Stimulated activated CD4-positive, alpha-beta T cell treated with anti-CD3 and anti-CD28 coated beads, Interleukin-1b, Interleukin-23, amount 100 ng/mL, for 24 hours (primary cell): ENCODE measurements at places on chromosomes 4 and X.

DNA sequence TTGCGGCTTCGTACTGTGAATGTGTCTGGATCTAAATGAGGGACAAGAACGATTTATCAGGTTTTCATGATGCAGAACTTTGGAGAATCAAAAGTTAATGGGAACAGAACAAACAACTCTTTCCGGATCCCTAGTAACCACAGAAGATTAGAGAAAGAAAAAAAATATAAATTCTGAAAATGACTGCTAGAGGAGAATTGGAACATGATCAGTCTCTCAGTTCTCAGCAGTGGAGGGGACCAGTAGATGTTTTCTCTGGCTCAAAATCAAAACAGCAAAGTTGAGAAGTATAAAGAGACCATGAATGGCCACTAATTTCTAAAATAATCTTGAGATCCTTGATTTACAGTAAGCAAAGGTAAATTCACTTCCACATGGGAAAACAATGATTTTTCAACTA lies 38.1 kb upstream of the GK2 start:
- no peak for DNase-seq

DNA sequence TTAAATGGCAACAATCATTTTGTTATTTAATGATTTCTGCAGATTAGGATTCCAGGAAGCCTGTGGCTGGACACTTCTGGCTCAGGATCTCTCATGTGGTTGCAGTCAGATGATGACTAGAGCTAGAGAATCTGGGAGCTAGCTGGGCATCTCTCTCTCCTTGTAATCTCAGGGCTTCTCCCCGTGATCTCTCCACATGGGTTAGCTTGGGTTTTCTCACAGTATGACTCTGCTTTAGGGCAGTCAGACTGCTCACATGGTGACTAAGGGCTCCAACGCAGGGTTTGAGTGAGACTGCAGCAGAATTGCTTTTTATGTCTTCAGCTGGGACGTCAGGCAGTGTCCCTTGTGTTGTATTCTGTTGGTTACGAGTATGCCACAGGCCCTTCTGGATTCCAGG lies 361.4 kb downstream of the CBLL2 start:
- DNase-seq = no peak

DNA sequence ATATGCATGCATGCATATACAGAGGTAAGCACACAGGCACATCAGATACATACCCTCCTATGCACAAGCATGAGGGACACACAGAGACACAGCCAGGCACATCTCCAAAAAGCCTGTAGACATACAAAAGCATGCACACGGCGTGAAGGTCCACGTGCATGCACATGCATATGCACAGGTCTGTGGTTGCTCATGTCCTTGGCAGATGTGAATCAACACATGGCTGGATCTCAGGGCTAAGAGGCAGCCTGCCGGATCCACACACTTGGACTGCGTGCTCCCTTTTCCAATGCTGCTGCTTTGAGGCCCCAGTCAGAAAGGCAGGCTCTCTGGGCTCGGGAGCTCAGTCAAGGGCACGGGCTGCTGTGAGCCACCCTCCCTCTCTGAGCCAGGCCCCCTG lies 3.6 kb downstream of the STARD8 start:
- DNase-seq = no peak

DNA sequence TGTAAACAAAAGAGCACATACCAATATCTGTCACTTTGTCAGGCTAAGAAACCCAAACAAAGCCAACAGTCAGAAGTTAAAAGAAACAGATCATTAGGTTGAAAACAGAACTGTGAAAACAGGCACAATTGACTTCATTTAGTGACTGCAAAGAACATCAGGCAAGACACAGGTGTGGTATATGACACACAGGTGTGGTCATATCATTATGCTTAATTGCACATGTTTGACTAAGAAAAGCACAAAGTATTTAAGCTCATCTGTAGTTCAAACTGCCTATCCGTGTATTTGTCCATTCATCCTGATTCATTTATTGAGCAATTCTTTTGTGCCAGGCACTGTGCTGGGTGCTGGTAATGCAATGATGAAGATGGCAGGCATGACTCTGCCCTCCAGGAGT lies 150.7 kb downstream of the DEFB131A start:
- no peak for DNase-seq

GRCh38 chr4:1786544-1787362 lies 6.3 kb upstream of the FGFR3 start:
- DNase-seq = no peak

DNA sequence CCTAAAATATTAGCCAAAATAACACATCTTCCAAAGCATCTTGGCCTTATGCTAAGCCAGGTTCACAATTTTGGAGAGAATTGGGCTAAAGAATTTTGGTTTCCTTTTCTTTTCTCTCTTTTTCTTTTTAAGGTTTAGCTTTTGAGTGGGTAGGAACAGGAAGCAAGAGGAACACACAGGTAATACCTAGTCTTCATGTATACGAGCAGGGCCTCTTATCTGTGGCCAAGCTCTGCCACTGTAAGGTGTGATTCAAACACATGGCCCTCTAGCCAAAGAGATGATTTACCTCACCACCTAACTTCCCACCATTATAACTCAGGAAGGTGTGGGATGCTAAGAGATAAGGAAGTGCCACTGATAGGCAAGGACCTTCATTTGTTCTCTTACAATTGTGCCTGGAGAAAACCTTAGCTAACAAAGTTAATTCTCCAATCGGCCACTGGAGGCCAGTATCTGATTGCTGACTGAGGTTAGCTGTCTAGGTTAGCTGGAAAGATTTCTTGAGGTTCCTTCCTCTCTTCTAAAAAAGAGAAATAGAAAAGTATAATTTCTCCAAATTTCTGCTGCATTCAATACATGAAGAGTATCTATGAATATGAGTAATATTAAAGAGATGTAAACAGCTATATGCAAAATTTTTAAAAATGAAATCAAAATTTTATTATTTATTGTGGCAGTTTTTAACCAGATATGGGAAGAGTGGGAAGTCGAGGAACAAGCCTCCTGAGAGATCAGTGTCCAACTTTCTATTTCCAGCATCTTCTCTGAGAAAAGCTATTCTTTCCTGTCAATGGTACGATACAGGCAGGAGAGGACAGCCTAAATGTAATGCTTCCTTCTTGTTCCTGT lies 30.1 kb upstream of the BBS7 start:
- no peak for DNase-seq

- DNase-seq = no peak
Measured at GRCh38 chr4:95637043-95637600, 88.3 kb upstream of the UNC5C start.

GRCh38 chrX:276581-277201 lies 4.5 kb upstream of the PLCXD1 start:
- no peak for DNase-seq

GRCh38 chr4:129167640-129168260 lies 71.8 kb downstream of the C4orf33 start:
- no peak for DNase-seq

GRCh38 chr4:82031376-82031927 lies 342.3 kb downstream of the HNRNPD start:
- DNase-seq = no peak

DNA sequence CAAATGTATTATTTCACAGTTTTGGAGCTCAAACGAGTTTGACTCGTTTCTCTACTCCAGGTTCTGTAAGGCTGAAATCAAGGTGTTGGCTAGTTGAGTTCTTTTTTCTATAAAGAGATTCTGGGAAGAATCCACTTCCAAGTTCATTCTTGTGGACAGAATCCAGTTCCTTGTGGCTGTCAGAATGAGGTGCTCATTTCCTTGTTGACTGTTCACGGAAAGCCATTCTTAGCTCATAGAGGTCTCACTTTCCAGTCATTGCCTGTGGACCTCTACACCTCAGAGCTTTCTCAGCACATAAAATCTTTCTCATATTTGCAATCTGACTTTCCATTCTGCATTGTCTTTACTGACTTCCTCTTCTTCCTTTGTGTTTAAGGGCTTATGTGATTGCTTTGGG lies 62.9 kb downstream of the SYTL5 start:
- DNase-seq = no peak

DNA sequence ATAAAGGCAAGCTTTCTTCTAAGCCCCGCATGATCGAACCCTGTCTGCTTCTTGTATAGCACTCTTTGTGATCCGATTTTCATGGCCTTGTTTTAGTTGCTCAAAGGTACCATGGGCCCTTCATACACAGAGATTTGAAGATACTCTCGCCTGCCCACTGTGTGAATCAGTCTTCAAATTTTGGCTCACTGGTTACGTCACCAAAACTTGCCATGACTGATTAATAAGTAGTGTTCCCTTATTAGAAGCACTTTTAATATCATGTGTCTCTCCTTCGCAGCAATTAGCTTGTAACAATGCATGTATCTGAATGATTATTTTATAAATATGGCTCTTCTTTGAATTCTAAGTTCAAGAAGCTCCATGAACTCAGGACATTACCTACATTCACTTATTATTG lies 880.5 kb downstream of the STPG2 start:
- DNase-seq = no peak

DNA sequence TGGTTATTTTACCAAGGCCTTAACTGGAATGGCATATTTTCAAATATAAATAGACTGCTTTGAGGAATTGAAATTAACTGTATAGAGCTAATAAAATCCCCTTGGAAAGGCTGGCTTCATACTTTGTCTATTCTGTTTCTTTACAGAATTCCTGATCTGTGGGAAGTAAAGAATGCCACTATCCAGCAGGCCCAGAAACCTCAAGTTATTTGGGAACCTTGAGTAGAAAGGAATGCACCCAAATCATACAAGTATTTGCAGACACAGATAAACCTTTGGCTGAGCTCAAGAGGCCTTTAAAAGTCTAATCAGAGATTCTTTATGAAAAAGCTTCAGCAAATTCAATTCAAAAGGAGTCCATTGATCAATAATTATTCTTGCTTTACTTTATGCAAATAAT lies 975.7 kb upstream of the PABPC4L start:
- DNase-seq = no peak

- no peak for DNase-seq
Measured at GRCh38 chr4:159065513-159066240, 37.2 kb upstream of the RAPGEF2 start.

DNA sequence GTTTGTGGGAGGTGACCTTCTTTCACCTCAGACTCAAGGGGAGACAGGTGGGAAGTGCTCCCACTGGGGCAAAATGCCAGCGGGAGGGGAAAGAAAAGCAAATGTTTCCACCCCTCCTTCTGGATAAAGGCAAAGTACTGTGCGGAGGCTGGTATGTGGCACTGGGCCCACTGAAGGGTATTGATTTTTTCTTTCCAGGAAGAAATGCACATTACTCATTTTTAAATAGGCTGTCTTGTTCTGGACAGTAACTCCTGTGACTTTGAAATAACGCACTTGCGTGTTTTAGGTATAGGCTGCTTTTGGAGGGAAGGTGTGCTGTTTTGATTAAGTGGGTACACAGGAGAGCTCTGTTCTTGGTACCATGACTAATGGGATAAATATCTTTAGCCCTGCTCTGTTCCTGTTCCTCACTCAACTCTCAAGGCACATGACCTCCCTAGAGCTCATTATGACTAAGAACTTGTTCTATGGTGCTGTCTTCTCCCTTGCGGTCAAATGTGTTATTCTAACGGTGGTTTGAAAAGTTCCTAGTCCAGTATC lies 40.7 kb upstream of the MBTPS2 start:
- no peak for DNase-seq

- no peak for DNase-seq
Measured at GRCh38 chr4:173135241-173135847, 33.3 kb upstream of the GALNT7 start.

DNA sequence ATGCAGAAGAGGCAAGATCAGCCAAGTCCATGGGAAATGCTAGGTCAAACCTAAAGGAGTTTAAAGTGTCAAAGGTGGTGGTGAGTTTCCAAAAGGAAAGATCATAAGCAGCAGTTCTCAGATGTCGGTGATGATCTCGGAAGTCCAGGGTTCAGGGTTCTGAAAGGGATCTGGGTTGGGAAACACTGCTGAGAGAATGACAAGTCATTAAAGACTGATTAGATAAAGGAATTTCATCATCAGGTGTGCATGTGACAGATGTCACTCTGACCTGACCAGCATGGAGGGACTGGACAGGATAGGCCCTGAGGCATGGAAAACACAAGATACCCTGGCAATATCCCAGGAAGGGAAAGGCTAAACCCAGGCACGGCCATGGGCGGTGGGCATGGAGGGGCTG lies 195.7 kb upstream of the TBL1X start:
- no peak for DNase-seq

GRCh38 chrX:103310555-103311398 lies at the start of gene BEX2:
TSS of gene BEX2 (minus strand) at chrX:103310990. CDS start at chrX:103309976, 1,014 bp downstream.
- DNase-seq = peak; percentile 56

- DNase-seq = no peak
Measured at GRCh38 chr4:113561092-113561491, 200.4 kb downstream of the CAMK2D start.

- no peak for DNase-seq
Measured at GRCh38 chrX:44314808-44315207, 28.7 kb downstream of the EFHC2 start.

DNA sequence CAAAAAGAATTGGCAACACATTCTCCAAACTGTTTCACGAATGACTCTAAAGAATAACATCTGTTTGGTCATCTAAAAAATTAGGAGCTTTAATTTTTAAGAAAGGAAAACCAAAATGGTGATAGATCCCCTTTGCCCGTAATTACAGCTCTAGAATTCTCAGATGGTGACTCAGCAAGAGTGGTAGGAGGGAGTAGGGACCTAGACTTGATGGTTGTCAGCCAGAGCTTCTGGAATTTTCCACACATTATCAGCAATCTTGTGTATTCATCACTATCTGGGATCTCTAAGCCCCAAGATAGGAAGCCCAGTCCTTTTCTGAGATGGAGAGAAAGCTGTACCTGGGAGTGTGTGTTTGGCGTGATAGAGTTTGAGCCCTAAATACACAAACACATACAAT lies 103.9 kb upstream of the RAB40AL start:
- DNase-seq = no peak

GRCh38 chr4:31545755-31546154 lies 825.6 kb downstream of the PCDH7 start:
- no peak for DNase-seq

DNA sequence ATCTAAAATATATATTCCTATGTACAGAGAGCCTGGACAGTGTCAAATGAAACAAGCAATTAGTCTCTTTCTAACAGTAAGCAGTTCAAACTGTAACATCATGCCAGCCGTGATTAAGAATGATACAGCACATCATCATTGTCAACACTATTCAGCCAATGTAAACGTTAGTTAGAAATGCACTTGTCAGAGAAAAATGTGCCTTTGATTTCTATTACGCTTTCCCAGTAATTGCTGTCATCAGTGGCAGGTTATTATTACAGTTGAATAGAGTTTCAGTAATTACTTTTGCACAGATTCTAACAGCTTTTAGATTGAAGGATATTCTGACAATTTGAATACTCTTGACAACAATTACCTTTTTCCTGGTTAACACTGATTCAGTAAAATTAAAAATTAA lies 1007.1 kb downstream of the SH3BGRL start:
- DNase-seq = no peak

- DNase-seq = no peak
Measured at GRCh38 chr4:173521467-173522159, 8.4 kb downstream of the HAND2 start.

- no peak for DNase-seq
Measured at GRCh38 chr4:16116019-16116418, 32.2 kb upstream of the PROM1 start.

- no peak for DNase-seq
Measured at GRCh38 chr4:186307916-186308315, 41.9 kb downstream of the F11 start.
